ENCODE measurements at places on chromosomes 1 and 21.

GRCh38 chr1:180462102-180462501 is 40.3 kb downstream of the ACBD6 start:
- no peak for DNase-seq

DNA sequence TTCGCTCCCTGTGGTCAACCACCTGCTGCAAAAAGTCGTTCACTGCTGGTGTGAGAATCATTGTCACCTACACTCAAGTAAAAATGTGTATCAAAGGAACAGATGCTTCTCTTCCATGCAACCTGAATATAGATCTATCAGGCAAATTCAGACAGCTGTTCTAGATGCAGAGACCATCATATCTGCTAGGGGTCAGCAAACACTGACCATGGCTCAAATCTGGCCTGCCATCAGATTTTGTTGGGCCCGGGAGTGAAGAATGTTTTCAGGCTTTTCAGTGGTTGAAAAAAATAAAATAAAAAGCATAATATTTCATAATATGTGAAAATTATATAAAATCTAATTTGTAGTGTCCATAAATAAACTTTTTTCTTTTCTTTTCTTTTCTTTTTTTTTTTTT is 199.6 kb downstream of the RGS7 start:
- DNase-seq: no peak

- DNase-seq: no peak
These were observed 643.2 kb downstream of the KCNT2 start for GRCh38 chr1:195965036-195965435.

DNA sequence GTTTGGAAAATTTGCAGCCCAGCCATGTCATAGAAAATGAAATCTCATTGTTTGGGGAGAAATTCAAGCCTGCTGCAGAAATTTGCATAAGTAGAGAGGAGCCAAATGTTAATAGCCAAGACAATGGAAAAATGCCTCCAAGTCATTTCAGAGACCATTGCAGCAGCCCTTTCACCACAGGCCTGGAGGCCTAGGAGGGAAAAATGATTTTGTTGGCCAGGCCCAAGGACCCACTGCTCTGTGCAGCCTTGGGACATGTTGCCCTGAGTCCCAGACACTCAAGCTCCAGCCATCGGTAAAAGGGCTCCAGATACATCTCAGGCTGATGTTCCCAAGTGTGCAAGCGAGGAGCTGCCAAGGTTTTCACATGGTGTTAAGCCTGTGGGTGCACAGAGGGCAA is 1.1 kb downstream of the KRTAP19-2 start:
- no peak for DNase-seq

- DNase-seq: no peak
These were observed 133.5 kb downstream of the CLIC6 start for GRCh38 chr21:34802180-34802899.

GRCh38 chr21:26835027-26835713 is 10.0 kb downstream of the ADAMTS1 start:
- DNase-seq: no peak

- no peak for DNase-seq
These were observed 63.6 kb downstream of the CDK18 start for GRCh38 chr1:205568135-205568468.

GRCh38 chr1:71307451-71307850 is 226.6 kb upstream of the ZRANB2 start:
- peak; percentile 40 for DNase-seq

GRCh38 chr1:193514397-193514796 is 328.0 kb upstream of the B3GALT2 start:
- no peak for DNase-seq

GRCh38 chr1:172818841-172819527 is 160.1 kb downstream of the FASLG start:
- DNase-seq: no peak

- DNase-seq: no peak
These were observed 4.5 kb upstream of the MAP3K7CL start for GRCh38 chr21:29125979-29126378.

DNA sequence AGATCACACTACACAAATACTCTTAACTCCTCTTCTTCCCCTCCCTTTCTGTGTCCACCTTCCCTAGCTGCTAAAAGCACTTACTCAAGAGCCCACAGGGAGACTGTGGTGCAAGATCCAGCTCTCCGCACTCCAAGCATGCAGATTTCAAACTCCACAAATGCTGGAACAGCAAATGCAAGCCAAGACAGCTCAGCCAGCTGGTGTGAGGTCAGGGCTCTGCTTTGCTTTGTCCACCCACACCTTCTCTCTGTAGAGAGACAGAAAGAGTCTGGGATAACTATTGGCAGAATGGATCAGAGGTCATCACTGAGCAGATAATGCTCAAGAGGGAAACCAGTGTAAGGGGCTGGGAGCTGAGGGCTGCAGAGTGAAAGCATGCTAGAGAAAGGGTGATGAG is 45.2 kb upstream of the DPT start:
- DNase-seq: no peak

DNA sequence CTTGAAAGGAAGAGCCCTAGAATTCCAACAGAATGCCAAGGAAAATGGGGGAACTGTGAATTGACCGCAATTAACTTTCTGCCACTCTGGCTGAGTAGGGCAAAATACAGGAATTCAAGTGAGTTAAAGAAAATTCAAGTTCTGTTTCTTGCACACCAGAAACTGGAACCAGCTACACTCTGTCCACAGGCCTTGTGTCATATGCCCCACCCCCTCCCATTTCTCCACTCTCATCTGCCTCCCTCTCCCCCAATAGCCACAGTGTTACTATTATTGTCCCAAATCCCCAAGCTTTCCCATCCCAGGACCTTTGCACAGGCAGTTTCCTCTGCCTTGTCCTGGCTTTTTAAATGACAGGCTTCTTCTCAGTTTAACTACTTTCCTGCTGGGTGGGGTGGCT is 4.3 kb upstream of the STK40 start:
- no peak for DNase-seq

GRCh38 chr1:39788426-39788757 is 273 bp downstream of the BMP8B start:
- no peak for DNase-seq

DNA sequence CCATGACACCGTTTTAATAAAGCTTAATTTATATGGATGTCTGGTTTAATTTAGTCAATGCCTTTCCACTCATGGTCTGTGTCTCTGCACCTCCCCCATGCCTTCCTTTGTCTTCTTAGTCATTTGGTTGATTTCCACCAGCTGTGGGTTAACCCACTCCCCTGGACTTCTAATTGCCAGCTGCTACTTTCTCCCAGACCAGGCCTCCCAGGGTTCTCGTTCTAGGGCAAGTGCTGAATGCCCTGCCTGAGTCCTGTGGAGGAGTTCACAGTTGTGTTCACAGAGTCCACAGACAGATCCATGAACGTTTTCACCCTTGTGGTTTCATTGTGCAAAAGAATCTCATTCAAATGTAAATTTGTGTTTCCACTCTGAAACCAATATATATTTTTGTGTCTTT is 243.4 kb downstream of the NUF2 start:
- DNase-seq: peak; percentile 81

- DNase-seq: peak; percentile 61
These were observed 2.0 kb downstream of the HNRNPU start for GRCh38 chr1:244862354-244862698.

GRCh38 chr1:199733125-199733524 is 294.4 kb upstream of the NR5A2 start:
- no peak for DNase-seq

DNA sequence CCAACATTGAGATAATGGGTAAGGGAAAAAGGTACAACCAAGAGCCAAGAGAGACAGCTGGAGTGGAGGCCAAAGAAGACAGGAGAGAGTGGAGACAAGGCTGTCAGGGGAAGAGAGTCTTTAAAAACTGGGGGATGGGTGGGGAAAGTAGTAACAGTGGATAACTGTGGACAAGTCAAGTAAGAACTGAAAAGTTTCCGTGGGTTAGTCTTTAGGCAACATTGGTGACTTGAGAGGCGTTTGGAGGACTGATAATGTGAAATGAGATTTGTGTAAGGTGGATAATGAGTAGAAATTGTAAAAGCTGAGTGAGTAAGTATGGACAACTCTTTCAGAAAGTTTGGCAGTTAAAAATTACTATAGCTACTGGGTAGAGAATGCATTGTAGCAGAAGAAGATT is 10.4 kb downstream of the PPP2R5A start:
- DNase-seq: no peak

- DNase-seq: no peak
These were observed 28.0 kb downstream of the LYPLAL1 start for GRCh38 chr1:219201656-219202055.

DNA sequence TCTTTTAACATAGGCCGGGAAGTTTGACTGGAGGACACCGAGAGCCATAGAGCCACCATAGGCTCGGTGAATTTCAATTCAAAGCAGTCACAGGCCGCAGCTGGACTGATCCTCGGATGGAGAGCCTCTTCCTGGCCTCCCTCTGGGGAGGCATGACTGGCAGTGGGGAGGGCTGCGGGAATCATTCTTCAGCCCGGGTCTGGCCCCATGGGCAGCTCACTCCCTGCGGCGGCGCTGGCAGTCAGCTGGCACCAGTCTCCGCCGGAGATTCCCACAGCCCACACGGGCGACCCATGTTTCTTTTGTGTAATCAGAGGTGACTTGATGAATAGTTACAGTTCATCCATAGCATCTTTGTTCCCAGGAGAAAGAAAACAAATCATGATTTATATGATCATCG is 10.6 kb downstream of the ESPN start:
- DNase-seq: peak; percentile 36

GRCh38 chr21:25967901-25968438 is 202.6 kb downstream of the APP start:
- DNase-seq: no peak

DNA sequence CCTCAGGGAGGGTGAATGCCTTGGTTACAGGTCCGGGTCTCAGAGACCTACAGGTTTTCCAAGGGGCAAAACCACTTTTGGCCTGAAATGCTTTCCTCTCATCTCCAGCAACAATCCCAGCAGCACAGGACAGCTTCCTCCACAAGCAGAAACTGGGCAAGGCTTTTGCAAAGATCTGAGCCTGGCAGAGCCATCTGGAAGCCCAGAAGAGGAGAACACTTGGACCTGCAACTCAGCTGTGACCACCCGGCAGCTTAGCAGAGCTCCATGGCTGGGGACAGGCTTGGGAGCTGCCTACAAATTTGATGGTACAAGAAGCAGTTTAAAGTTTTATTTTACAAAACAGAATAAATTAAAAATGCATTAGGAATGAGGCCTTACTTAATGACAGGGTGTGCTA is 90.0 kb upstream of the KCND3 start:
- DNase-seq: no peak

DNA sequence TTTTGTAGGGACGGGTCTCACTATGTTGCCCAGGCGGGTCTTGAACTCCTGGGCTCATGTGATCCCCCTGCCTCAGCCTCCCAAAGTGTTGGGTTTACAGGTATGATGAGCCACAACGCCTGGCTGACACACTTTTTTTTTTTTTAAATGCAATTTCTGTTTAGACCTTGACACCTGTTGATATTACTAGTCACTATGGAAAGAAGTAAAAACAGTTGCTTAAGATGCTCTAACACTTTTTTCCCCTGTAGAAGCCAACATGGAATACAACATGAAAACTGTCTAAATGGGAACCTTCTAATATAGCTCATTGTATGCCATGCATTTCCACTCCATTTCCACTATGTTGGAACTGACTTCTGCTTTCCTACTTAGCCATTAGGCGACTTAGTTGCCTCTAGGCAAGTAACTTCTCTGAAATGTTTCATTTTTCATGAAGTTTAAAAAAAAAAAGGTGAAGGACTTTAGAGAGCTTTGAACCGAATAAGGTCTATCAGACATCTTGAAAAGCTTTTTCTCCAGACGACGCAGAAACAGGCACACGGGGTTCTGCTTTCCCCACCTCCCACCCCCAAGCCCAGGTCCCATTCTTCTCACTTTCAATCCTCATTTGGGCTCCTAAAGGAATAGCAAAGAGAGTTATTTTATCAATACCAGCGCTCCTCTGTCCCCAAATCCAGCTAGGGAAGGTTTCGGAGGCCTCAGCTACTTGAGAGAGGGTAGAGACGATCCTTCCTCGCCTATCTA is 648 bp upstream of the DR1 start:
- peak; percentile 44 for DNase-seq

DNA sequence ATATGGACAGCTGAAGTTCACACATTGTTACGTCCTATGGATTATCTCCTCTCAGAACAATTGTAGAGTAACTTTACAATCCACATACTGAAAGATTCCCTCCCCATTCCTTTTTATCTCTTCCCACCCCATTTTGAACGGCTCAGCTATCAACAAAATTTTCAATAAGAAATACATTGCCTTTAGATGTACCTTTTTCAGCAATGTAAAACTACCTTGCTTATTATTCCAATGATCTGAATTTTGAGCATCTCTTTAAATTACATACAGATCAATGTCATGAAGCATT is 503.7 kb downstream of the SMYD3 start:
- DNase-seq: no peak

DNA sequence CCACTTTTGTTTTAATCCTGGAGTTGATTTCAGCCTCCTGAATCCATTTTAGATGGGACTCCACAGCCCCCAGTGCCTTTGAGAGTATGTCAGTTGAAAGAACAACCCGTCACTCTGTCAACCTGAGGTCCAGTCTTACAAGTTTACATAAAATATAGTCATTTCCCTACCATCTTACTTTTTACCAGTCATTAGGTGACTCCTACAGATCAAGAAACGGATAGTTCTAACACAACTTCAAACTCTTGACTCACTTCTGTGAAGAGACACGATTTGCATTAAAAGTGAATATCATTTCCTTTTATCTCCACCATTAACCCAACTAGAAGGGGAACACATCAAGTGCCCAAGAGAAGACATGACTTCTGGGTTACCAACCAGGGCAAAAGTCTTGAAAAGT is 147.1 kb downstream of the NTPCR start:
- no peak for DNase-seq

- DNase-seq: no peak
These were observed 32.2 kb upstream of the IFNAR2 start for GRCh38 chr21:33197496-33197895.

DNA sequence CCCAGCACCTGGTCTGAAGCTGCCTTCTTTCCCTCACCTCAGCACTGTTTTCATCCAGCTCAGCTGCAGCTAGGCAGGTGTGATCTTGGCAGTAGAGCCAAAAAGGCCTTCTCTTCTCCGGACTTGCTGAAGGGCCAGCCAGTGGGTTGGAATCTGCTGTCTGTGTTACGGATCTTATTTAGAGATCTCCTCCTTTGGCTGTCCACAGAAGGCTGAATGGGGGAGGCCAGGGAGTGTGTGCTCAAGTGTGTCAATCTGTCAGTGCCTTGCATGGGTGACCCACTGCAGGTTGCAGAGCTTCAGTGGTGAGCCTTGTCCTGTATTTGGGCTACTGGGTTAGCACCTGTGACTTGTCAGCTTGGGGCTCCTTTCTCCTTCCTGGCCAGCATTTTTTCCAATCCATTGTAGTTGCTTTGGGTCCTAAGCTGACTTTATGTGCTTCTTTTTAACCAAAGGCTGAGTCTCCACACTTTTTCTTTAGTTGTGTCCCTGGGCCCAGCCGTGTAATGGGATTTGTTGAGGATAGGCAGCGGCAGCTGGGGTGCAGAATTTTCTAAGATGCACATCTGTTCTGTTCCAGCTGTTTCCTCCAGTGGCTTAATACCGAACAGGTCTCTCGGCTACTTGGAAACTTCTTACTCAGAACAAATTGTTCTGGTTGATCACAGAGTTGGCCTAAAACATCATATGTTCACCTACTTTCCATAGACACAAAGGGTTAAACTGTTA is 126.8 kb downstream of the PEX14 start:
- DNase-seq: no peak

- peak; percentile 94 for DNase-seq
These were observed 34.8 kb downstream of the ZMYND12 start for GRCh38 chr1:42420911-42421585.
